Activated naive CD4-positive, alpha-beta T cell treated with anti-CD3 and anti-CD28 coated beads, Interleukin-2, amount 50 U/mL, for 72 hours (primary cell): ENCODE measurements at places on chromosomes 16 and 17. TPM values are rescaled to one million over a fixed set of nuclear protein-coding genes. Genes with fewer than 3 reads are reported as not detected.

- DNase-seq = no peak
Measured at GRCh38 chr16:56450275-56450985, 702 bp downstream of the NUDT21 start.

GRCh38 chr16:8694795-8695728, 20.6 kb downstream of the ABAT start:
- DNase-seq = no peak

- no peak for DNase-seq
Measured at GRCh38 chr16:58365623-58366022, 26.6 kb upstream of the GINS3 start.

RNF43 gene
- total RNA-seq = 2.5 TPM
